Mesendoderm (in vitro differentiated cells): ENCODE measurements at places on chromosomes 3 and 15.

- no peaks in the 10 kb centered on the region for H3K36me3 ChIP-seq
- H3K4me3 ChIP-seq, result no peak overlapping the region
- peak; percentile 98 for DNase-seq
- H3K27me3 ChIP-seq, result no peaks in the 10 kb centered on the region
- no peak overlapping the region for H3K27ac ChIP-seq
These were observed 40.4 kb downstream of the WHAMM start for GRCh38 chr15:82849556-82850512.

- H3K27ac ChIP-seq, result no peak overlapping the region
- no peaks in the 10 kb centered on the region for H3K27me3 ChIP-seq
- H3K4me3 ChIP-seq, result no peak overlapping the region
- H3K4me1 ChIP-seq, result peaks cover 11% of the 10 kb centered on the region
These were observed 37.3 kb downstream of the EXOG start for GRCh38 chr3:38533285-38533976.

DNA sequence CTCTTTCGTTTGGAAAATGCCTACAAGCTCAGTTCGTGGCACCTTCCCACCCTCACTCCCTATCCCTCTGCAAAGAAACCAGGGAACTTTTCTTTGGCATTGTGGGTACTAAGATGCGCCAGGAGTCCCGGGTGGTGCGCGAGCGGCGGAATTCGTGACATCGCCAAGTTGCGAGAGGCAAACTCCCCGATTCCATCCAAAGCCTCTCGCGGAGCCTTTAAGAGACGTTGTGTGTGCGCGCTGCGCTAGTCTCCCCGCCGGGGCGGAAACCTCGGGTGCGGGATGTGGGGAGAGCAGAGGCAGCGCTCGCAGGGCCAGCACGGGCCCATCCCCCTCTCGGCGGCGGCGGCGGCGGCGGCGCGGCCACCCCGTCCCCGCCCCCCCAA is 443 bp upstream of the NR2F2 start:
- peaks cover 65% of the 10 kb centered on the region for H3K27me3 ChIP-seq
- H3K27ac ChIP-seq, result no peak overlapping the region
- H3K4me1 ChIP-seq, result peaks cover 7% of the 10 kb centered on the region

GRCh38 chr3:194139071-194139813 is 3.3 kb downstream of the HES1 start:
- H3K4me3 ChIP-seq, result no peak overlapping the region
- H3K27me3 ChIP-seq, result no peaks in the 10 kb centered on the region
- H3K4me1 ChIP-seq, result peaks cover 10% of the 10 kb centered on the region
- peak overlapping the region; percentile 81 for H3K27ac ChIP-seq
- no peaks in the 10 kb centered on the region for H3K36me3 ChIP-seq

DNA sequence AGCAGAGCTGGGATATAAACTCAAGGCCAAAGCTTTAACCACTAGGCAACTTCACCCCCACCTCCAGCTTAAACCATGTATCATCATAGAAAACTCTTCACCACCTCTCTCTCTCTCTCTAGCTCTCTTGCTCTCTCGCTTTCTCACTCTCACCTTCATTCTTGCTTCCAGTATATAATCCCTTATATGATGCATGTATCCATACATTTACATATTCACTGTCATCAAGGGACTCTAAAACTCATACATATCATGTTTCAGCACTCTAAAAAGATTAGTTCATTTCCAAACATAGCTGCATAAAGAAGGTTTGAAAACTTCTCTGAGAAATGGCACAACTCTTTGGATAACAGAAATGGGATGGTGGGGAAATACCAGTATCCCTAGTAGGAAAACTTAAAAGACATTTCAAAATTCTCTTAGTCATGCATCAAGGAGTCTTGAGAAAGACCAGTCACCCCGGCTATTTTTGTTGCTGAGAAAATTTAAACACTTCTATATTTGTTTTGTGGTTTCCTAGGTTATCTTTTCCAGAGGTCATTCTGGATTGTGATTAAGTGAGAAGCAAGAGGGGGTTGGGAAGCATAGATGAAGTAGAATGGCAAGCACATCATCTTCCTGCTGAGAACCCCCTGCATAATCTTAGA is 447.8 kb upstream of the THBS1 start:
- no peaks in the 10 kb centered on the region for H3K27me3 ChIP-seq
- no peak overlapping the region for H3K4me3 ChIP-seq
- H3K27ac ChIP-seq, result no peak overlapping the region
- no peaks in the 10 kb centered on the region for H3K4me1 ChIP-seq

- no peaks in the 10 kb centered on the region for H3K4me1 ChIP-seq
- DNase-seq, result peak; percentile 57
- no peak overlapping the region for H3K4me3 ChIP-seq
These were observed 88.6 kb upstream of the GSK3B start for GRCh38 chr3:120182613-120183511.

DNA sequence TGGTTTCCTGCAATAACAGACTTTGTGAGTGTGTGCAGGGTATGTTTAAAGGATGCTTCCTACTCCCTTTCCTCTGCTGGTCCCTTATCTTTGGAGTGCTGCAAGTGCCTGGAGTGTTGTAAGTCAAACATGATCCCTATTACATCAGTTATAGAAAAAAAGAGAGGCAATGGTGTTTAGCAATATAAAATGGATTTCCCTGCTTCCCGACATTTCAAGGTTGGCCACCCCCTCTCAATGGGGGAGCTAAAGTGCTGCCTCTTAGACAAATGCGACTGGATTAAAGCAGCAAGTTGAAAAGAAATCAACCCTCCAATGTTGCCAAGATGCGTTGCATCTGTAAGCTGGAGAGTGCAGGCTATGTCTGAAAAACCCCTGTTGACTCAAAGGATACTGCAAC is 203.1 kb upstream of the WNT5A start:
- peaks cover 7% of the 10 kb centered on the region for H3K4me1 ChIP-seq
- no peaks in the 10 kb centered on the region for H3K36me3 ChIP-seq
- peak; percentile 33 for DNase-seq

DNA sequence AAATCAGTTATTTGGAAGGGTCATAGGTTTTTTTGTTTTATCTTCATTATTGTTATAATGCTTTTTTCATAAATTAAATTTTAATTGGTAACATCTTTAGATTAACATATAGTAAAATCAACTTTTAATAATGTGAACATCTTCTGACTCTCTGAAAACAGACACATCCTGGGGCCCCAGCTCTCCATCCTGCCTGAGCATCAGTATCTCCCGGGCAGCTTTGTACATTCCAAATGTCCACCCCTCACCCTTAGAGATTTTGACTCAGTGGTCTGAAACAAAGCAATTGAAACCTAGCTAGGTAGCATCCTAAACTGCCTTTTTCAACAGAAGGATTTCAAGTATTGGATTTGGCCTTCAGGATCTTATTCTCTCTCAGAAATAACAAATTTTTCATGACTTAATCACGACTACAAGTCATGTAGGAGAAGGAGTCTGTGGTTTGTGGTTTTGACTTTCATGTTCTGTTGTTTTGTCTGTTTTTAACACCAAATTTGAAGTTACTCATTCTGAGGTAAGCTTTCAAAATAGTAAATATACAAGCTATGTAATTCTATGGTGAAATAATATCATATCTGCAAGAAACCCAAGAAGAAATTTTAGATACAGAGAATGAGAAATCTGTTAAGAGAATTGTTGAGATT is 147.3 kb upstream of the UBE2E2 start:
- DNase-seq, result no peak
- H3K4me3 ChIP-seq, result no peak overlapping the region
- H3K27me3 ChIP-seq, result no peaks in the 10 kb centered on the region
- H3K36me3 ChIP-seq, result no peaks in the 10 kb centered on the region
- H3K27ac ChIP-seq, result no peak overlapping the region

DNA sequence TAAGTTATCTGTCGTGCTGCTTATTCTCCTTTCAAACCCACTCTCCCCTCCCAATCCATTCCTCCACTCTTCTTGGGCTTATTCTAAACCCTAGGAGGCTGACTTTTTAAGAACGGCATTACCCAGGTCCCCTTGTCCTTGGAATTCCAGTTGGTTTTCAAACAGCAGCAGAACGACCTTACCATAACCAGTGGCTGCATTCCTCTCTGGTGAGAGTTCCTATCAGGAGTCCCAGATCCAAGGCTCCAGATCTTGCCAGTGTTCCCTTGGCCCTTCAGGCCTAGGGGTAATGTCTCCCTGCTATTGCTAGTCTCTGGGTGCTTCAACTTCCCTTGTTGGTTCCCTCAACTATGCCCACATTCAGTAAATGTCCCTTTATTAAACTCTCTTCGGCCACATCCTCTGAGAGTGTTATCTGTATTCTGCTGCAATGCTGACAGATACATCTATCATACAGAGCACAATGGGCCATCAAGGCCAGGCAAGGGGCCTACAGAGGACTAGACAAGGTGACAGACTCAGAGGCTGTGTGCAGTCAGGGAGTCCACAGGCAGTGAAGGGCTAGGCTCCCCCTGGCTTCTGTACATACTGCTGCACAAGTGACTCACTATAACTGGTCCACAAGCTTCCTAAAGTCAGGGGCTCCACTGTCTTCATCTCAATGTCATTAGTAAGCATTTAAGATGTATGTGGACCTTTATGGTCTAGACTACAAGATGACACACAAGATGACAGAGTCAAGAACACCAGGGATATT is 10.1 kb downstream of the LYSMD2 start:
- no peaks in the 10 kb centered on the region for H3K27me3 ChIP-seq
- H3K27ac ChIP-seq, result no peak overlapping the region
- no peaks in the 10 kb centered on the region for H3K36me3 ChIP-seq

GRCh38 chr15:100355342-100355741 is 13.6 kb upstream of the ADAMTS17 start:
- no peak overlapping the region for H3K4me3 ChIP-seq
- H3K27me3 ChIP-seq, result no peaks in the 10 kb centered on the region
- no peaks in the 10 kb centered on the region for H3K36me3 ChIP-seq
- no peak overlapping the region for H3K27ac ChIP-seq
- no peak for DNase-seq

DNA sequence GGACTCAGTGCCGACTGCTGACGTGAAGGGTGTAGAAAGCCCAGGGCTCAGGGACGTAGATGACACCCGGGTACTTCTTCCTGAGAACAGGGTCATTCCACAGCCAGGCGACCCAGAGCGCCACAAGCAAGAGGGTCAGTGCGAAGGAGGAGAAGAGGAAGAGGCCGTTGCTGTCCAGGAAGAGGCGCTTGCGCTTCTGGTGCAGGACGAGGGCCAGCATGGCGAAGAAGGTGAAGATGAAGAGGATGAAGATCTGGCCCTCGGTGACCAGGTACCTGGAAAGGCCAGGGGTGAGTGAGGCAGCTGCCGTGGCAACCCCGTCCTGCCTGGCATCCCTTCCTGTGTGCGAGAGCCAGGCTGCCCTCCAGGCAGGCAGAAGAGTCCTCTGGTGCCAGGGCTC is 3.0 kb upstream of the CALML4 start:
- peaks cover 12% of the 10 kb centered on the region for H3K4me1 ChIP-seq
- no peak for DNase-seq
- H3K36me3 ChIP-seq, result no peaks in the 10 kb centered on the region

GRCh38 chr3:102192575-102192974 is 242.2 kb upstream of the ZPLD1 start:
- H3K27ac ChIP-seq, result no peak overlapping the region
- no peaks in the 10 kb centered on the region for H3K27me3 ChIP-seq
- H3K4me1 ChIP-seq, result no peaks in the 10 kb centered on the region
- no peak for DNase-seq
- no peaks in the 10 kb centered on the region for H3K36me3 ChIP-seq

DNA sequence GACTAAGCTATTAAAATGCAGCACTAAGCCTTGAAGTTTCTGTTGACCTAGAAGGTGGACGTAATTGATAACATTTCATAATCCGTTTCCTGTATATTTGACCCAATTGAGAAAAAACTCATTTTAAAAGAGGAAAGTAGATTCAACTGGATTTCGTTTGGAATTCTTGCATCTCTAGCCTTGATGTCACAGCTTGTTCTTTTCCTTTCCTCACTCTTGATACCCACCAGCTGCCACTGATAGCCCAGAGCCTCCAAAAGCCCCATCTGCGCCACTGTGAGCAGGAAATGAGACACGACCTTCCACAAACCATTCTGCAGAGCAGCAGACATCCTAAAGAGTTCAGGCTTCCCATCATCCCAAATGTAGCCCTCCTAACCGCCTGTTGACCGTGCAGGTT is 61.8 kb downstream of the FOXB1 start:
- DNase-seq, result no peak
- H3K4me3 ChIP-seq, result no peak overlapping the region
- no peak overlapping the region for H3K27ac ChIP-seq
- no peaks in the 10 kb centered on the region for H3K27me3 ChIP-seq

DNA sequence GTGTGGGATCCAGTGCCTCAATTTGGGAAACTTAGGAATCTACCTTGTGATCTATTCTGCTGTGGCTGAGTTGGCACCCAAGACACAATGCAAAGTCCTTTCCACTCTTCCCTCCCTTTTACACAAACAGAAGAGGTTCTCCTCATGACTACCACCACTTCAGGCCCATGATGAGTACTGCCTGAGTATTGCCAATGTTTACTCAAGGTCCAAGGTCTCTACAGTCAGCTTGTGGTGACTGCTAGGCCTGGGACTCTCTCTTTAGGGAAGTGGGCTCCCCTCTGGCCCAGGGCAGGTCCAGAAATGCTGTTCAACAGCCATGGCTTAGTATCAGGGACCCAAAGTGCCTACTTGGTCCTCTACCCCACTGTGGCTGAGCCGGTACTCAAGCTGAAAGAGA is 56.8 kb upstream of the PEX5L start:
- H3K4me3 ChIP-seq, result no peak overlapping the region
- no peak for DNase-seq
- H3K27ac ChIP-seq, result no peak overlapping the region
- H3K36me3 ChIP-seq, result no peaks in the 10 kb centered on the region

DNA sequence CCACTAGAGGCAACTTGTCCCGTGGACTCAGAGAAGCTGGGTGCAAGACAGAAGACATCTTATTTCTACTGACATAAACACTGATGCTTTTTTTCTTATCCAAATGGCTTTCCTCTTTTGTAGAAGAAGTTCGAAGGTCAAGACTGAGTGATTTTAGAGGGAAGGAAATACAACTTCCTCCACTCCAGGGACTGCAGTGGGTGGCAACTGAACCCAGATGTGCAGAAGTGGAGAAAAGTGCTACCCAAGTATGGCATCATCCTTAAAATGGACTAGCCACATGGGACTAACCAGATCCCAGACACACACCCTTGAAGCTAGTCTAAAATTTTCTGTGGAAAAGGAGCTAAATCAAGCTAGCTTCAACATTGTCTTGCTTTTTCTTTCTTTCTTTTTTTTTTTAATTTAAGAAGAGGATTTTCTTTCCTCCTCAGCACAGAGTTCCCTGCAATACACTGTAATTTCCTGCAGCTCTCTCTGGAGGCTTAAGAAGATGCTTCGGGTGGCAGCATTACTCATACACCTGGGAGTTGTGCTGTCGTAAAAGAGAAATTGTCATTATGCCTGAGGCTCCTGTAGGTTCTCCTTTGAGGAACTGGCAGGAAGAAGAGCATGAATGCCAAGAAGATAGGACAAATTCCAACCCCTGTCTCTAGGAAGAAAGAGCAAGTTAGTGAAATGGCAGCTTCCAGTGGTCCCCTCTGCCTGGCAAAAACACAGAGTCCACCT is 3.8 kb upstream of the FRMD4B start:
- peaks cover 9% of the 10 kb centered on the region for H3K27me3 ChIP-seq
- DNase-seq, result peak; percentile 75

DNA sequence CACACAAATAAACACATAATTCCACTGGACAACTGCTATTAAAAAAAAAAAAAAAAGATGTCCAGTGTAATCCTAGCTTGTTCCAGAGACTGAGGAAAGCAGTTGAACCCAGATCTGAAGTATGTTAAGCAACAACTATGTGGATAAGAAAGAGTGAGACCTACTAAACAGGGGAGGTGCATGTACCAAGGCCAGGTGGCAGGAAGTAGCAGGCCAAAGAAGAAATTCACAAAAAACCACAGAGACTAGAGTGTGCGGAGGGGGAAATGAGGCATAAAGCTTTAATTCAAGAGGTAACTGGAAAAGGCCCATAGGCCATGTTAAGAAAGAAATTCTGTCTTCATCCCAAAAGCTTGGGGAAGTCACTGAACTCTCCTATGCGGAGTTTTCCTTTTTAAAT is 490.0 kb downstream of the NAALADL2 start:
- no peaks in the 10 kb centered on the region for H3K36me3 ChIP-seq
- DNase-seq, result no peak
- H3K4me3 ChIP-seq, result no peak overlapping the region
- no peak overlapping the region for H3K27ac ChIP-seq
- H3K4me1 ChIP-seq, result no peaks in the 10 kb centered on the region
